ENCODE measurements at places on chromosomes 3 and 15. TPM values are rescaled to one million over a fixed set of nuclear protein-coding genes. Genes with fewer than 3 reads are reported as not detected.
A peak's percentile ranks its signal among the peaks of the same experiment; 100 is the strongest.

Gene VEPH1
- 0.81 TPM for total RNA-seq

Gene GPR87
- not detected for total RNA-seq

- H3K4me3 ChIP-seq: peak overlapping the region; percentile 68
- no peak for DNase-seq
- no peaks in the 10 kb centered on the region for H3K27me3 ChIP-seq
- H3K4me1 ChIP-seq: no peaks in the 10 kb centered on the region
Observed at GRCh38 chr3:128123156-128123537, 465 bp downstream of the RUVBL1 start.

GRCh38 chr3:7536921-7537320, 676.0 kb downstream of the GRM7 start:
- no peak overlapping the region for H3K4me3 ChIP-seq
- H3K27me3 ChIP-seq: no peaks in the 10 kb centered on the region
- no peaks in the 10 kb centered on the region for H3K4me1 ChIP-seq
- no peaks in the 10 kb centered on the region for H3K36me3 ChIP-seq

- no peaks in the 10 kb centered on the region for H3K4me1 ChIP-seq
- H3K27me3 ChIP-seq: no peaks in the 10 kb centered on the region
- peak; percentile 70 for DNase-seq
Observed at GRCh38 chr15:98955961-98956723, 51.5 kb downstream of the PGPEP1L start.

GRCh38 chr3:51307458-51307857, 77.6 kb upstream of the MANF start:
- no peak overlapping the region for H3K4me3 ChIP-seq
- no peaks in the 10 kb centered on the region for H3K27me3 ChIP-seq
- no peak for DNase-seq
- no peak overlapping the region for H3K27ac ChIP-seq
- no peaks in the 10 kb centered on the region for H3K4me1 ChIP-seq

DNA sequence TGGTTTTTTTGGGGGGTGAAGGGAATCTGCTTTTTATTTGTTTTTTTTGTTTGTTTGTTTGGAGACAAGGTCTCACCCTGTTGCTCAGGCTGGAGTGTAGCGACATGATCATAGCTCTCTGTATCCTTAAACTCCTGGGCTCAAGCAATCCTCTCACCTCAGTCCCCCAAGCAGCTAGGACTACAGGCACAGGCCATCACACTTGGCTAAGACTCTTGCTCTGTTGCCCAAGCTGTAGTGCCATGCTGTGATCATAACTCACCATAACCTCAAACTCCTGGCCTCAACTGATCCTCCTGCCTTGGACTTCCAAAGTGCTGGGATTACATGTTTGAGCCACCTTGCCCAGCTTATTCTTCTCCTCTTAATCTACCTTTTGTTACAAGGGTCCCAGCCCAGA, 31.8 kb downstream of the GPR176 start:
- no peak for DNase-seq
- peaks cover 3% of the 10 kb centered on the region for H3K36me3 ChIP-seq
- no peak overlapping the region for H3K4me3 ChIP-seq
- H3K4me1 ChIP-seq: no peaks in the 10 kb centered on the region
- no peaks in the 10 kb centered on the region for H3K27me3 ChIP-seq

Measured in aorta (tissue), 5 donors.